Psoas muscle (tissue), 8 donors: ENCODE measurements at places on chromosomes 4 and X. TPM values are rescaled to one million over a fixed set of nuclear protein-coding genes. Genes with fewer than 3 reads are reported as not detected.

DNA sequence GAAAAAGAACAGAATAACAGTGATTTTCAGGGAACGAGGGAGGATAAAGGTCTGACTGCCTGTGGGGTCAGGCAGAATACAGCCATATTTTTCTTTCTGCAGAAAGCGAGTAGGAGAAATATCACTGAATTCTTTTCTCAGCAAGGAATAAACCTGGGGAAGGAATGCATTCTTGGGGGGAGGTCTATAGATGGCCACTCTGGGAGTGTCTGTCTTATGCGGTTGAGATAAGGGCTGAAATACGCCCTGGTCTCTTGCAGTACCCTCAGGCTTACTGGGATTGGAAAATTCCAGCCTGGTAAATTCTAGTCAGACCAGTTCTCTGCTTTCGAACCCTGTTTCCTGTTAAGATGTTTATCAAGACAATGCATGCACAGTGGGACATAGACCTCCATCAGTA lies 26.3 kb downstream of the CNGA1 start:
- DNase-seq: no peak

Gene EREG
- polyA plus RNA-seq: not detected

- no peak for DNase-seq
These were observed 114.8 kb downstream of the HMX1 start for GRCh38 chr4:8756816-8757215.

Gene BCORL1
- polyA plus RNA-seq: 0.96 TPM

Gene XAGE1A
- not detected for polyA plus RNA-seq

Gene RBMXL3
- polyA plus RNA-seq: not detected

Gene ODAPH
- polyA plus RNA-seq: 0.04 TPM

GRCh38 chr4:118904935-118905334 lies 16.3 kb downstream of the SYNPO2 start:
- no peak for DNase-seq

GRCh38 chr4:127503111-127503510 lies 129.6 kb upstream of the INTU start:
- no peak for DNase-seq

DNA sequence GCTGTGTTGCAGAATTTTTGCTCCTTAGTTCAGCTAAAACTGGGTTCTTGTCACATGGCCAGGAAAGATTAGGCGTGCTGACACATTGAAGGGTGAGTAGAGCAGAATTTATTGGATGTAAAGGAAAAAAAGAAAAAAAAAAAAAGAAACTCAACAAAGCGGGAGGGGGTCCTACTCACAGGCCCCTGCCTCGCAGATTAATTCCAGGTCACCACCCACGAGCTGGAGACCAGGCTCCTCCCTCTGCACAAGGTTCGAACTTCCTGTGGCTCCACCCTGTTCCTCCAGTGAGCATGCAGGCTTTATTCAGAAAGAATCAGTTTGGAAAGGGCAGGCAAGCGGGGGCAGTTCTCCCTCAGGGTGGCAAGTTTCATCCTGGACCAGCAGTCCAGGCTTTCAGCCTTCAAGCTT lies 17.1 kb downstream of the MGST2 start:
- no peak for DNase-seq

DNA sequence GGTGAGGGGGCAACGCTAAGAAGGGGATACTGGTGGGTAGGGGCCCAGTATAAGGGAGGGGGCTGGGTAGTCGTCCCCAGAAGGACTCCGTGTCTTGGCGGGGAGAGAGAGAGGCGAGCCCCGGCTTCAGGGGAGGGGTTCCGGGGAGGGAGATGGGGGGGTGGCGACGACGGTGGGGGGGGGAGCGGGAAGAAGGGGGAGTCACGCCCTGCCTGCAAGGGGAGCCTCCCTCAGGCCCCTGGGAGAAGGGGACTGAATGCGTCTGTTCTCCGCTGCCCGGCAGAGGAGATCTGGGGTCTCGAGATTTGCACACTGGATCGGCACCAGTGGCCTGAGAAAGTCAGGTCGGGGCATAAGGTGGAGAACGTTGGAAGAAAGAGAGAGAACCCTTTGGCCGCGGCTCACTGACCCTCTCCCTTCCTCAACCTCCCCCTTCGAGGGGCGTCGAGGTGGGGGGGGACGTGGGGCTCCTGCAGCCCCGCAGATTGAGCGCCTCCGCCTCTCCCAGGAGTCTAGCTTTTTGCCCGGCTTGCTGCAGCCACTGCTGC lies 609 bp upstream of the BCORL1 start:
- no peak for DNase-seq

DNA sequence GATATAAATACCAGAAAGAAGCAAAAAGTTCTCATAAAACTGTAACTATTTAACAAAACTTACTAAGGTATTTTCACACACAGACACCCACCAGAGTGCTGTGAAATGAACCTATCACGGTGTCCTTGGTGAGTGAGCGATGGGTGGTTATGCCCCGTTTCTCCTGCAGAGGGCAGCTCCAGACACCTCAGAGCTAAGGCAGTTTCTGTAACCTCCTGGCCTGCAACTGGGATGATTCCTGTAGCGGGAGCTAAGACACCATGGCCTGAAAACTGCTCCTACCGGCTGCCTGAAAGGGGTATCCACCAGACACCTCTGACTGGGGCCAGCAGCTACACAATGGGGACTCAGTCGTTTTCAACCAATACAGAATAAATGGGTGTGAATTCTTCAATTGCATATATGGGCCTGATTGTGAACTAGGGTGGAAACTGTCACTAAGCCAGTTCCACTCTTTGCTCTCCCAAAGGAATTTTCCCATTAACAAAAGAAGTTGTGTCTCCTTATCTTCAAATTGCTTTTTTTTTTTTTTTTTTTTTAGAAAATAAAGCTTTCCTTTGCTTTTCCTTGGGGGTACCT lies 2375.8 kb upstream of the TENM3 start:
- DNase-seq: no peak

DNA sequence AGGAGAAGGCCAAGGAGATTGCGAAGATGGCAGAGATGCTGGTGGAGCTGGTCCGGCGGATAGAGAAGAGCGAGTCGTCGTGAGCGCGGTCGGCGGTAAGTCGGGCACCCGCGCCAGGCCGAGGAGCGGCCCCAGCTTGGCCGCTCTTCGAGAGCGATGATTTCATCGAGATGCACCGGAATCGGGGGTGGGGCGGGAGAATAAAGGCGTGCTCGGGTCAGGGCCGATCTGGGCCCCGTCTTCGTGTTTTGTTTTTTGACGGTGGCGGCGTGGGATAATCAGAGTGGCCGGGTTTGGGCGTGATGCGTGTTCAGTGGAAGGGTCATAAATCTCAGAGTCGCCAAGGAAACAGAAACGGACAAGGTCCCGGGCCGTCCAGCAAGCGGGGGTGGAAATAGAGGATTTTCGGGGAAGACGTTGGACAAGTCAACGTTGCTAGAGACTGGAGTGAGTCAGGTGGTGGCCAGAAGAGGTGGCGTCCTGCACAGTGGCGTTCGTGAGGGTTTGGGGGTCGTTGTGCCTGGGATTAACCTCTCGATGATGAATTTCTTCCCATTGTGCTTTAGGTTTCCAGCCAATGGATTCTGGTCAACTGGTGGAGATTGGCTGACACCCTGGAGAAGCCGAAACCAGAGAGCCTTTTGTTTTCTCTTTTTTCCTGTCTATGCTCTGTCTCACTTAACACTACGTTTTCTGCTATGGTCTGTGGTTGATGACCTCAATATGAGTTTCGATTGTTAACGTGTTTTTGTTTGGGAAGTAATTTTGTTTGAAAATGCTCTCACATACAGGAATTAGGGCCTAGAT lies 882 bp downstream of the MRFAP1 start:
- DNase-seq: peak; percentile 64

DNA sequence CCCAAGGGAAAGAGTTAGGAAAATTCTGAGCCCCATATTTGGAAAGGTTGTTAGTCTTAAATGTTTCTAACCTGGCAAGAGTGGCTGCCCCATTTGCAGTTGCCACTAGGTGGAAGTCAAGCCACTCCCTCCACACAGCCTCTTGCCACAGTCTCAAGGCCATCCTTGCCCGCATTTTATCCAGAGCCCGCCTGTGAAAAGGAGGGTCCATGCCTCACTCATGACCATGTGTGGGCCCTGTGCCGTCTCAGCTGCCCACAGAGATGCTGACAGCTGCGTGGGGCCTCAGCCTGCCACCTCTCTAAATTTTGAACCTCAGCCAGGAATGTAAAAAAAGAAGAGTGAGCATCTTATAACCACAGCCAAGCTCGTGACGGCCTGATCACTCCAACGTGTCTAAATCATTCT lies 201.5 kb upstream of the FAM241A start:
- no peak for DNase-seq

DNA sequence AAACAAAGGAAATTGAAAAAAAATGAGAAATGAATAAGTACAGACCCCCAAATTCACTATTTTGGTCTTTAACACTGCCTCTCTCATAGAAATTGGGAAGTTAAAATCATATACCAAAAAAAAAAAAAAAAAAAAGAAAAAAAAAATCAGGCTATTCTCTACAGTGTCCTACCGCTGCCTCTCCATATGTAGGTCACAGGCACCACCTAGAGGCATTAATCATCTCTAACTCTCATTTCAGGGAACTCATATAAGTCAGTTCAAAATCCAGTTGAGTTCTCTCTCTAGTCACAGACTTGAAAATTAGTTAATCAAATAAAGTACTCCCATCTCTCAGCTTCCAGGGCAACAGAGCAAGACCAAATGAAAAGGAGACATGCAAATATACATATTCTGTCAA lies 47.9 kb downstream of the COX18 start:
- DNase-seq: no peak

DNA sequence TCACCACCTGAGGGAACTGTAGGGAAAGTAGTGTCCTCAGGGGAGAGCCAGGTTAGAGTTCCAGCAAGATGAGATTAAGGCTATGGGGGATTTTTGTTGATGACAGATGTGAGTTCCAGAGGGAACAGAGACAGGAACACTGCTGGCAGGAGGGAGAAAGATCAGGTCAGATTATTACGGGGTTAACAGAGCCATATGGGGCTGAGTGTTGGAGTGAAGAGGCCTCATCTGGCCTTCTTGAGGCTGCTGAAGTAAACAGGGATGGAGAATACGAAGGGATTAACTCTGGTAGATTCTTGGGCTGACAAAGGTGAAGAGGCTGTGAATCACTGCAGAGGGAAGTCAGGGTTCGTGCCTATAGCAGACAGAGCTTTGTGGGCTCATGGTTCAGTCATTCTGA lies 47.9 kb upstream of the POU4F2 start:
- no peak for DNase-seq

- no peak for DNase-seq
These were observed 166.7 kb downstream of the SH3KBP1 start for GRCh38 chrX:19720661-19721060.

Gene SSX3
- polyA plus RNA-seq: not detected

Gene FMR1NB
- not detected for polyA plus RNA-seq

DNA sequence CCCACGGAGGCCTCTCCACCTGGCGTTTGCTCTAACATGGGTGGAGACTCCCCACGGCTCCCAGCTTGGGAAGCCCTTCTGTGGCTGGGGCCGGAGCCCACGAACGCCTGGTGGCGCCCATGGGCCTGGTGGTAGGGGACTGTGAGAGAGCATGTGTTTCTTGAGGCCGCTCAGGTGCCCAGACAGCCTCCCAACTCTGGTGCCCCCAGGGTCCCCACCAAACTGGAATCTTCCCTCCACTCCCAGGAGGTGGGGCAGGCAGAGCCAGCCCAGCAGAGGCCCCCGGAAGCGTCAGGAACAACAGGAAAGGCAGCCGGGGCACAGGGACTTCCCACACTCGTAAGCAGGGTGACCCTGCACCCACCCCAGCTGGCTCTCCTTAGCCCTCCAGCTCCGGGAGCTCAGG lies 33.3 kb upstream of the FGFR3 start:
- no peak for DNase-seq

GRCh38 chr4:18421519-18421918 lies 400.0 kb upstream of the LCORL start:
- no peak for DNase-seq

Gene ARMCX1
- 15.6 TPM for polyA plus RNA-seq

DNA sequence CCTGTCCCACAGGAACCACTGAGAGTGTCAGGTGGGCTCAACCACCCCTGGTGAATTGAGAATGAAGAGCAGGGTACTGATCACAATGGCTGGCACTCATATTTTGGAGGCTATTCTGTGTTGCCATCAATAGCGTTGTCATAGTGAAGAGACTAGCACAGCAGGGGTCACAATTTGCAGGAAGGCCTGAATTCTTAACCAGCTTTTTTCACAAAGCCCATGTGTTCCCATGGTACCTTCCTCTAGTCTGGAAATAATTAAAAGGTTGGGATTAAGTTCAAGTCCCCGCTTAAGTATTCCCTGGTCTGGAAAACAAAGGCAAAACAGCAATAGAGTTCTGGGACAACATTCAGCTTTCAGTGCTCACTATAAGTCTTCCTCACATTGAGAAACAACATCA lies 1051.7 kb downstream of the C4orf33 start:
- no peak for DNase-seq

GRCh38 chr4:71732706-71733105 lies 51.2 kb downstream of the GC start:
- no peak for DNase-seq

GRCh38 chr4:79023799-79024770 lies 84.8 kb upstream of the PAQR3 start:
- no peak for DNase-seq

DNA sequence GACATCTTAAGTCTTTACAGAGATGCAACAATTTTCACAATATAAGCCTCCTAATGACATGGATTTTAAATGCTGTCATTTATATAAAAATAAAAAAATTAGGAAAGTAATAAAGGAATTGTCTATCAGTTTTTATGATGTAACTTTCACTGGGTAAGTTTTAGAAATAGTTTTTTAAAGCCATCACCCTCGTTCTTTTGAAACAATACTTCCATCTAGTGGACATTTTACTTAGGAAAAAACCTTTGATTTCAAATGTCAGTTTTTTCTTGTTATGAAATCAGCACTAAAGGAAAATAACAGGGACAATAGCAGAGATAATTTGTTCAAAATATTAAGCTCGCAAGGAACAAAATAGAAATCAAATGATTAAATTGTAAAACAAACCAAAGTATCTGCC lies 24.3 kb upstream of the NDNF start:
- no peak for DNase-seq

GRCh38 chr4:37476256-37476655 lies 209.9 kb downstream of the RELL1 start:
- no peak for DNase-seq

- no peak for DNase-seq
These were observed 73.2 kb downstream of the RASL11B start for GRCh38 chr4:52935317-52935716.

DNA sequence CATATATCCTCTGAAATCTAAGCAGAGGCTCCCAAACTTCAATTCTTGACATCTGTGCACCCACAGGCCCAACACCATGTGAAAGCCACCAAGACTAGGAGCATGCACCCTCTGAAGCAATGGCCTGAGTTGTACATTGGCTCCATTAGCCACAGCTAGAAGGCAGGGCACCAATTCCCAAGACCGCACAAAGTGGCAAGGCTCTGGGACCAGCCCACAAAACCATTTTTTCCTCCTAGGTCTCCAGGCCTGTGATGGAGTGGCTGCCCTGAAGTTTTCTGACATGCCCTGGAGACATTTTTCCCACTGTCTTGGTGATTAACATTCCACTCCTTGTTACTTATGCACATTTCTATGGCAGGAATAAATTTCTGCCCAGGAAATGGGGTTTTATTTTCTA lies 232.2 kb upstream of the GRID2 start:
- DNase-seq: no peak

Gene ZNF674
- 2.8 TPM for polyA plus RNA-seq
